ENCODE measurements at places on chromosomes 5 and 9.

DNA sequence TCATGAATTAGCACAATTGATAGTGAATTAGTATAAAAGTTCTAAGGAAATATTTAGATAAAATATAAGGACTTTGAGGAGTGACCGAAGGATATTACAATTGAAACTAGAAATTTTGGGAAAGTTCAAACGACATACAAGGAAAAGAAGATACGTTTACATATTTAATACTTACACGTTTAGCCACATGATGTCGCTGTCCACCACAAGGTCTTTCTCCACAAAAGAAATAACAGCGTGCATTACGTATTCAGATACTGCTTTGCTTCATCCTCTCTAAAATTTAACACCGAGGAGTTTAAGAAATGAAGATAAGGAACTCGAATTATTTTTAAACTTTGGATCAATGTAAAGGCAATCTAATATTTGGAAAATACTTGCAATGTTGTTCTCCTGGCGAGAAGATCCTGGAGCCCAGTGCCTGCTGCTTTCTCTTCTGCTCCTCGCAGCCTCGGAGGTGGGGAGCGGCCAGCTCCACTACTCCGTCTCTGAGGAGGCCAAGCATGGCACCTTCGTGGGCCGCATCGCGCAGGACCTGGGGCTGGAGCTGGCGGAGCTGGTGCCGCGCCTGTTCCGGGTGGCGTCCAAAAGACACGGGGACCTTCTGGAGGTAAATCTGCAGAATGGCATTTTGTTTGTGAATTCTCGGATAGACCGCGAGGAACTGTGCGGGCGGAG is at the start of gene PCDHA3:
Gene PCDHA3 (plus strand): TSS at position 242 of the 678 bp plus-strand sequence.
- no peak for DNase-seq

DNA sequence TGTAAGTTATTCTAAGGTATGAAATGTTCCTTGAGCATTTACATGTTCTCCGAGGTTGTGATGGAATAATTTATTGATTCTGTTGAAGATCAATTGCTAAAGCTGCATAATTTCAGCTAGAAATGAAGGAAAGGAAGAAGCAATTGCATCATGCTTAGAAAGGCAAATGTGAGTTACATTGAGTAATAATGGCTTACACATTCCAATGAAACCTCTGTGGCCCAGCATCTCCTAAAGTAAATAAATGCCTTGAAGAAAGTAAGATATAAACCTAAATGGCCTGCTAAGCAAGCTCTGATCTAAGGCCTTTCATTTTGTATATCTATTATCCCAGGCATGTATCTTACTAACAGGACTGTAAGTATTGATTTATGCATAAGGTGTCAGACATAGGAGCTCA is 677.3 kb upstream of the RGMB start:
- DNase-seq: no peak

GRCh38 chr5:58925627-58926540 is 343.0 kb downstream of the RAB3C start:
- DNase-seq: no peak

- no peak for DNase-seq
Measured at GRCh38 chr9:131287359-131287758, 2.2 kb upstream of the PLPP7 start.

DNA sequence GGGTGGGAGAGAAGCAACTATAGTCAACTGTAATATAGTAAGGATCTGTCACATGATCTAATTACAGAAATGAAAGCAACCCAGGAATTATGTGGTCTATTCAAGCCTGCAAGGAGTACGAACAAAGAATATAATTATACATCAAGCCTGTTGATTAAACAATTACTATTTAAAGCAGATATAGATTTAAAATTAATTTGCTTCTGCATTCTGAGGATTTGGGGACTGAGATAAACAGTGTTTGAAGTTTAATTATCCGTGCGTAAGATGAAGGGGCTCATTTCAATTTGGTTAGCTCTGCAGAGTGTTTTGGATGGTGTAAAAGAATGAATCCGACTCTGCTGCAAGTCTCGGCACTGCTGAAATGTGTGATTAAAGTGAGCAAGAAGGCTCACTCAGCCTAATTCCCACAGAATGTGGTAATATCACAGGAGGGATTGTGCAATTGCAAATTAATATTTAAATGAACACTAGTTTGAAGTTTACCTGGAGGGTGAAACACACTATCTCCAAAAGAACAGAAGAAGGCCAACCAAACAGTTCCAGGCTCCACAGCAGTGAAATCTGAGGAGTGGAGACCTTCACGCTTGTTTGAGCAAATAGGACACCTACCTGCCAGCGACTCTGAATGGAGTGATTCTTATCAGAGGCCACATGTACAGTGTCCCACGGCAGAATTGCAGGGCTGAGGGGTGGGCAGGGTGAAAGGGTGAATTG is 420.6 kb upstream of the SLC30A5 start:
- DNase-seq: no peak

DNA sequence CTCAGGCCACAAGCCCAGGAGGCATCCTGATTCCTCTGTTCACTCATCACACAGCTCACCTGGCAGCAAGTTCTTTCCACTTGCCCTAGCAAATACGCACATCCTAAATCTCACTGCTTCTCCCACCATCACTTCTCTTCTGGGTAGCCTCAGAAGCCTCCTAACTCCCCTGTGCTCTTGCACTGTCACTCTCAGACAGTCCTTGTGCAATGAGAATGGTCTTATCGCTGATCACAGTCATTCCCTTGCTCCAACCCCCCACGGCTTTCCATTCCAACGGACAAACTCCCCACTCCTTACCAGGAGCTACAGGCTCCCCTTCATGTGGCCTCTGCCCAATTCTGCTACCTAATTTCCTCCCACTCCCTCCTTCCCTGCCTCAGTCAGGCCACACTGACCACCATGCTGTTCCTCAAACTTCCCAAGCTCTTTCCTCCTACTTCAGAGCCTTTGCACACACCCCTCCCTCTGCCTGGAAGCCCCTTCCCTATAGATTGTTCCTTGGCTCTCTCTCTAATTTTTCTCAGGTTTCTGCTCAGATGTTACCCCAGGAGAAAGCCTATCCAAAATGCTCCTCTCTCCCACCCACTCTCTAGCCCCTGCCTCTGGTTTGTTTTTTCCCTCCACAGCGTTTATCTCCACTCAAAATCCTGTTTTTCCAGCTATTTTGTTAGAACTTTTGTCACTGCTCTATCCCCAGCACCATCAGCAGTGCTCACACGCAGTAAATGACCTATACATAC is 34.1 kb upstream of the TNFAIP8 start:
- no peak for DNase-seq

- DNase-seq: no peak
Measured at GRCh38 chr5:141529002-141529401, 40.1 kb downstream of the PCDHGC5 start.

- DNase-seq: no peak
Measured at GRCh38 chr5:144198386-144198785, 27.7 kb downstream of the KCTD16 start.

DNA sequence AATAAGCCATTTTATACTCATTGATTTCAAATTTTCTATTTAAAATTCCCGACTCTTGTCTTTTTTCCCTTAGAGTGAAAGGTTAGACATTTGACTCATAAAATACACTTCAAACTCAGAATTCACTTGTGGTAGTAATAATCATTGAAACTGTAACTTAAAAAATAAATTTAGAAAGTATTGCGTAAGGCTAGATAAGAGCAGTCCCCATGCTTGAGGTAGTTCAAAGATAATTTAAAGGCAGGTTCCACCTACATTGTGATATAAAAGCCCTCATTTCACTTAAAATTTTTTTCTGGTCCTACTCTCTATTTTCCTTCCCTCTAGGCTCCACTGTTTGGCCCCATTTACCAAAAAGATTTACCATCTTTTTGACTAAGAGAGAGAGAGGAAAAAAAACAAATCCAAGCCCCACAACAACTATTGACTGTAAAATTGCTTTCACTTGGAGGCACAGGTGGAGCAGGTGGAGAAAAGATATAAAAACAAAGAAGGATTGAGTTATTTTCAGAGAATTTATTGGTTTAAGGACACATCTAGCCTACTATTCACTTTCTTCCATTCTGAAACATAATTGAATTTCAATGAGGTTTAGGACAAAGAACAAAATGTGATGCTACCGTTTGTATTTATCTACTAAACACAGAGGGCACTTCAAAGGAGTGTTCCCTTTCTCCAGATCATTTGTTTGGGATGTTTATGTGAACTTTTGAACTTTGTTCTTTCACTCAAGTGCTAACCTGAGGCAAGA is 61.0 kb downstream of the FBXO4 start:
- no peak for DNase-seq

DNA sequence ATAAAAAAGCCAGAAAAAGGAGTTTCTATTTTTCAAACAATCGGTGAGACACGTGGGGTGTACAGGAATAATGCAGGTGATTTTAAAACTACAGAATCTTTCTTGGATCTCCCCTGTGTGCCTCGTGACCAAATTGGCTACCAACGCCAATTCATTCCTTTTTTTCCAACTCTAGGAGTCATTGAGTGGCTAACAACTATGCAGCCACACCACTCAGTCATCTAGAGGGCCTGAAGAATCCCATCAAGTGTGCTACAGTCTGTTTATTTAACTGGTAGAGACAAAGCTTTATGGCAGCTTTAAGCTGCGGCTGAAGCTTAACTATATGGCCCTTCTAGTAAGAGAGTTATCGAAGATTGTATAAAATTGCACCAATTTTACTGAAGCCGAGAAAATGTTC is 113.1 kb upstream of the NIPBL start:
- no peak for DNase-seq

- no peak for DNase-seq
Measured at GRCh38 chr5:143682246-143682905, 129.6 kb upstream of the HMHB1 start.

GRCh38 chr5:149358868-149359495 is 1.1 kb downstream of the PCYOX1L start:
- DNase-seq: no peak

- peak; percentile 70 for DNase-seq
Measured at GRCh38 chr5:43041110-43041668, 1.1 kb upstream of the ANXA2R start.

DNA sequence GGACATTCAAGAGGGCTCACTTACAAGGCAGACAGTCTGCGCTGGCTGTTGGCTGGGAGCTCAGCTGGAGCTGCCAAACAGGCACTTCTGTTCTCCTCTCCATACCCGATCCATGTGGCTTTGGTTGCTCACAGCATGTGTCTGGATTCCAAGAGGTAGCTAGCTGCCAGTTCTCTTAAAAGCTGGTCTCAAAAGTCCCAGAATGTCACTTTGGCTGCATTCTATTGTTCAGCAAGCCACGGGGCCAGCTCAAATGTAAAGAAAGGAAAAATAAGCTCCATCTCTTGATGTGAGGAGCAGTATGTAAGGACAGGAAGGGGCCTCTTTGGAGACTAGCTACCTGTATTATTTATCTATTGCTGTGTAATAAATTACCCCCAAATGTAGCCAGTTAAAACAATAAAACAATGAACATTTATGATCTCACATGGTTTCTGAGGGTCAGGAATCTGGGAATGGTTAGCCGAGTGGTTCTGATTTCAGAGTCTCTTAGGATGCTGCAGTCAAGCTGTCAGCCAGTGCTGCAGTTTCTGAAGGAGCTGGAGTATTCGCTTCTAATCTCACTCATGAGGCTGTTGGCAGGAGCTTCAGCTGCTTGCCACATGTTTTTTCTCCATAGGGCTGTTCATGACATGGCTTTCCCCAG is 112.7 kb upstream of the CLINT1 start:
- no peak for DNase-seq

DNA sequence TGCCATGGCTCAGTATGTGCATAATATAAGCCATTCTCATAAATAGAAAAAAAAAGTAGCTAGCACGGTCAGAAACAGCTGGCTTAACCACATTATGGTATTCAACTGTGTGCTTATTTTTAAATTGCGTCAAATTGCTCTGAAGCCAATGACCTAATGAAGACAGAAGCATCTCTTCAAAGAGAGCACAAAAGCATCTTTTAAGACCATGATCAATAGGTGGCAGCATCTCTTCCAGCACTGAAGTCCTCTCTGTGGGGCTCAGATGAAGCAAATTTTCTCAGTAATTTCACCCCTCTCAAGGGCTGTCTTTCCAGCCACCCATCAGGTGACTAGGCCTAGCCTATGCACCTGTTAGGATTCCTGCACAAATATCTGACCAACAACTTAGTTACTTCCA is 251.4 kb downstream of the GLIS3 start:
- DNase-seq: no peak

- DNase-seq: no peak
Measured at GRCh38 chr9:4486176-4486575, 4.1 kb upstream of the SLC1A1 start.

GRCh38 chr9:93593144-93593658 is 16.8 kb downstream of the PHF2 start:
- DNase-seq: no peak

GRCh38 chr9:126505697-126506346 is 107.9 kb upstream of the LMX1B start:
- no peak for DNase-seq

GRCh38 chr5:180142021-180142765 is 66.8 kb downstream of the RASGEF1C start:
- DNase-seq: no peak
